ENCODE measurements at places on chromosomes 12 and 14. TPM values are rescaled to one million over a fixed set of nuclear protein-coding genes. Genes with fewer than 3 reads are reported as not detected.

DNA sequence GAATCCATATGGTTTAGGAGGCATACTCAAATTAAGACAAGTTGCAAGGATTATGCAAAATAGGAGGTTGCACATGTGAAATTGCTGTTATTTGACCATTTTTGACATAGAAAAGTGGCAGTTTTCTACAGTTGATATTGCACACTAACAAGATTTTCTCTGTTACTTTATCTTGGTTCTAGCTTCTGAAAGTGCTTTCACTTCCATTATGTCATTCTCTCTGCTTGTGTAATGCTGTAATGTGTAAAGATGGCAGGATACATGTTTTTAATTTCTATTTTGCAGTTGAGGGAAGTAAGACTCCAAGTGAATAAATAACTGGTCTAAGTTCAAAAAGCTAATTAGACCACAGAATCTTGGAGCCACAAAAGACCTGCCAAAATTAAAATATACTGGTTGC lies 60.6 kb downstream of the MYRFL start:
- no peak for DNase-seq

DNA sequence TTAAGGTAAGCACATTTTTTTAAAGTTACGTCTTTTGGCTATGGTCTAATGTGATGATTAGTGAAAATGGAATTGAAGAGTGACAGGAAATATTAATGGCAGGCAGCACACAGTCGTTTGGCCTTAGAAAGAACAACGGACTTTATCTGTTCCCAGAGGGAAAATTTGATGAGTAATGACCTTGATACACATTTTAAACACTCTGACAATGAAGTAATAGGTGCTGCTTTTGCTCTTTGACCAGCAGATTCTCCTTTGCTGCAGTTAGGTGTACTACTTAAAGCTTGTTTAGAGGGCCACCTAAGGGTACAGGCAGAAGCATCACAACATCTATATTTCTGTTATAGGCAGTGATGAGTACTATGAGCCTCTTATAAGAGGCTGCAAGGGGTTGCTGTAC lies 27.1 kb upstream of the RNU6-8 start:
- DNase-seq = no peak

GRCh38 chr14:90839024-90839888 lies 23.0 kb upstream of the TTC7B start:
- DNase-seq = no peak

Gene MYF5
- not detected for total RNA-seq

Gene FOXM1
- 48.9 TPM for total RNA-seq

Gene CFAP251
- 2.0 TPM for total RNA-seq

Gene KICS2
- 9.2 TPM for total RNA-seq

Gene LRP1-AS
- not detected for total RNA-seq

All from natural killer cell treated with Interleukin-12 subunit alpha and Interleukin-12 subunit beta and Interleukin-15 and Interleukin-18, amount 100 ng/mL, for 72 hours (primary cell).